ENCODE measurements at places on chromosomes 1 and 21. TPM values are rescaled to one million over a fixed set of nuclear protein-coding genes. Genes with fewer than 3 reads are reported as not detected.

The TINAGL1 gene
- 223 TPM for total RNA-seq

The ARMH1 gene
- 1.1 TPM for total RNA-seq

- no peak for DNase-seq
Observed at GRCh38 chr1:44433209-44433608, 28.2 kb downstream of the RNF220 start.

DNA sequence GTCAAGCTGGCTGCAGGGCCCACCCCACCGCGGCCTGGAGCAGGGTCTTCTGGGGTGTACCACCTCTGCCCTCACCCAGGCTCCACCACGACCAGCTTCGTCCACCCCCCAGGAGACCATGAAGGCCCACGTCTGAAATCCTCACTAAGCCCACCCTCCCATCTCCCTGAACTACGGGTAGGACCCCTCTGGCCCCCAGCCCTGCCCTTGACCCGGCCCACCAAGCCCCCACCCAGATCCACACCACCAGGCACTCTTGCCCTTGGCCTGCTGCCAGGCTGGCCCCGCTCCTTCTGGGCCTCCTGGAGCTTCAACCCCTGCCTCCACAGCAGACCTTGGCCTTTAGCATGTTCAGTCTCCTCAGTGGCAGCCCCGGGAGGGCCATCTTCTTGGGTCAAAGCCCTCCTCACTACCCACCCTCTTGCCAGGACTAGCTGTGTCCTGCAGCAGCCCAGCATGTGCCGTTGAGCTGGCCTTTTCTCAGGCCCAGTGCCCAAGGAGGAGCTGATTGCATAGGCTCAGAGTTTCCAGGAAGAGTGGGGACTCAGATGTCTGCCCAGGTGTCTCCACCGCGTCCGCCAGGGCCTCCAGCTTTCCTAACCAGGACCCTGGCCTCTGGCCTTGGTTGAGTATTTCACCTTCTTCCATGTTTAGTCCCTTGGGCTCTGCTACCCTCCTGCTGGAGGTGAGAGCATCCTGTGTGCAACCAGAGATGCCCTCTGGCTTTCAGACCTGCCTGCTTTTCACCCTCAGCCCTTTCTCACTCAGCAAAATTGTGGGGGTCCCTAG lies 17.7 kb upstream of the SAMD11 start:
- DNase-seq, result peak; percentile 16

The OR2G6 gene
- not detected for total RNA-seq

- no peak for DNase-seq
Observed at GRCh38 chr1:241934201-241934848, 23.2 kb upstream of the BECN2 start.

The TMEM54 gene
- 14.2 TPM for total RNA-seq

The TACSTD2 gene
- total RNA-seq, result 0.16 TPM

The CSMD2 gene
- 0.14 TPM for total RNA-seq

GRCh38 chr1:173549813-173550212 lies 53.1 kb downstream of the SLC9C2 start:
- no peak for DNase-seq

DNA sequence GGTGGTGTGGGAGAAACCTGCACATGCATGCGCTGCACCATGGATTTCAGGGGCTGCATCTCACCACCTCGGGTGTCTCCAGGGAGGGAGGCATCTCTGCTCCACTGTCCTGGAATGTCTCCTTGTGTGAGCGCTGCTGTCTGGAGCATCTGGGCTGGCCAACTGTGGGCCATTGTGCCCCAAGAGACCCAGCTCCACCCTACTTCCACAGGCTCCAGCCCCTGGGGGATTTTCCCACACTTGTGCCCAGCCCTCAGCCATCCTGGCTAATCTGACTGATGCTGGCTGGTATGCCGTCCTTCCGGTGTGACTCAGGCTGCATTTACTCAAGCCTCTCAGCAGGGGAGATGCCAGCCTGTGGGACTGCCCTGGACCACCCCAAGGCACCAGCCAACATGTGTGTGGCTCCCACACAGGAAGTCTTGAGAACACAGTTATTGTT lies 62.0 kb downstream of the TRIM11 start:
- DNase-seq, result peak; percentile 7

The COQ8A gene
- 357 TPM for total RNA-seq

GRCh38 chr1:87513255-87513654 lies 184.6 kb downstream of the LMO4 start:
- DNase-seq, result no peak

- DNase-seq, result no peak
Observed at GRCh38 chr1:204286831-204287421, 72.8 kb downstream of the PLEKHA6 start.

DNA sequence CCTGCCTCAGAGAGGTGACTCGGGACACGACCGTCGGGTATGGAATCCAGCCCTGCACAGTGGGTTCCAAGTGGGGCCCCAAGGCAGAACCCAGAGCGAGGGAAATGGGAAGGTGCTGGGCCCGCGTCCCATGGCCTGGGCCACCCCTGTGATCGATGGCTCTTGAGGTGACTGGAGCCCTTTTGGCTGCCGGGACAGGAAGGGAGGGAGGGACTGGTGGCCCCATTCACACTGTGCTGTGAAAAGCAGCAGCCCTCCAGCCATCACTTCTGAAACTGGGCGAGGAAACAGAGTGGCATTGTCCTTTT lies 110.4 kb upstream of the IFFO2 start:
- DNase-seq, result no peak

The TFF2 gene
- not detected for total RNA-seq

DNA sequence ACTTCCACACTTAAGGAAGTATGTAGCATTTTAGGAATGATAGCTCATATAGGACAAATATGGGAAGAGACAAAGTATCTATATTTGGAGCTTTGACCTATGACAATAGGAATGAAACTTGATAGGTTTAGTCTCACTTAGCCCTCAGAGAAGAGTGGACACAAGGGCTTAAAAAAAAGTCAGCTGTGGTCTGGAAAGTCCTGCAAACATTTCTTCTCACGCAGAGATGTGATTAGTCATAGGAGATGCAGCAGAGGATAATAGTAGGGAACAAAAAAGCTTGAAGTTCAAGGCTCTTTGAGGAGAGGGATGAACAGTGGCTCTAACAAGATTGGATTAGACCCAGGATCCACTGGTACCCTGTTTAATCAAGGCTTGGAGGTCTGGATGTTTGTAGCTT lies 14.8 kb upstream of the RNF220 start:
- DNase-seq, result no peak

The MAP3K21 gene
- total RNA-seq, result 0.41 TPM

DNA sequence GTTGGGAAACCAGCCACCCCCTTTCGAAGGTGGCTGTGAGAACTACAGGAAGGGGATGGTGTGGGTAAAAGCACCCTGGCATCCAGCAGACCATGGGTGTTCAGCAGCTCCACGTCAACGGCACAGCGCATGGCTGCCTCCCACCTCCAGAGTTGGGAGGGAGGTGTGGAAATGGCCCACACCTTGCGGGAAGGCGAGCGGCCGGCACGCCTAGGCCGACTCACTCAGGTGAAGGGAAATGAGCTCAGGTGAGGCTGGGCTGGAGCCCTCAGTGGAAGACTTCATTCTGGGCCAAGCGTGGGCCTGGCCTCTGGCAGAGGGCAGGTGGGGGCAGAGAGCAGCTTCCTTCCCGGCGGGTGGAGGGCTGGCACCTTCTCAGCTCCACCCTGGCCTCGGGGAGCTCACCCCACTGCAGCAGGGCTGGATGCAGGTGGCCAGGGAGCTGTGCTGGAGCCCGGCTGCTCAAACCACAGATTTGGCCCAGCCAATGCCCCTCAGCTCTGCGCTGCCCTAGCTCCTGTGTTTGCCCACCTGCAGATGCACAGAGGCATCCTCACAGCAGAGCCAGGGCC lies 24.8 kb upstream of the ALDH4A1 start:
- DNase-seq, result no peak

The JAM2 gene
- 23.7 TPM for total RNA-seq

The STPG1 gene
- total RNA-seq, result 4.9 TPM

DNA sequence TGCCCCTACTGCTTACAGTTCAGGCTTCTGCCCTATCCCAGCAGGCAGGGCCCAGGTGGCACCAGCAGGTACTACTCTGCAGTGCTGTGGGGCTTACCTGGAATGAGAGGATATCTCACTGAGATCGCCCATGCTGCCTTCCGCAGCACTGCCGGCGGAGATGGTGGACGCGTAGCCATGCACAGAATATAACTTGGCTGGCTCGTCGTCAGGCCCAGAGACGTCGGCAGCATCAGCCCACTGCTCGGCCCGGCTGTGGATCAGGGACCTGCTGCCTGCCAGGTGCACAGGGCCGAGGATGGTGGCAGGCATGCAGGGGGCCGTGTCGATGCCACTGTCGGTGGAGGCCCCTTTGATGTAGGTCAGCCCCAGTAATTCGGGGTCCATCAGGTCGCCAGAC lies 190.9 kb downstream of the SIPA1L2 start:
- no peak for DNase-seq

The LIPI gene
- total RNA-seq, result not detected

DNA sequence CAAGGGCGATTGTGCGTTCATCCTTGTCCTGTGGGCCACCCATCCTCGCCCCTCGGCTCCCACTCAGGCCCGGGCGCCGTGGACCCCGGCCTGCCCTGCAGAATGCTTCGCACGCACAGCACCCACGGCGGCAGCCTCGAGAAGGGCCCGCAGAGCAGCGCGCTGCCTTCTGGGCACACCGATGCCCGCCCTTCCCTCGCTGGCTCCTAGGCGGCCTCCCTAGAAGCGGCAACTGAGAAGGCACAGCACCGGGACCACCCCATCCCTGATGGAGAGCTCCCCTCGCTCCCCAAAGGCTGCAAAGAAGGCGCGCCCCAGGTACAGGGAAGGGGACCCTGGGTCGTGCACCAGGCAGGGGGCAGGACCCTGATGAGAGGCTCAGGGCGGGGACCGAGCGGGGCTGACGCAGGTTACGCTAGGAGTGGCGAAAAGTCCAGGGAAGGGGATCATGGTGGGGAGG lies 971 bp downstream of the CAPZB start:
- no peak for DNase-seq

DNA sequence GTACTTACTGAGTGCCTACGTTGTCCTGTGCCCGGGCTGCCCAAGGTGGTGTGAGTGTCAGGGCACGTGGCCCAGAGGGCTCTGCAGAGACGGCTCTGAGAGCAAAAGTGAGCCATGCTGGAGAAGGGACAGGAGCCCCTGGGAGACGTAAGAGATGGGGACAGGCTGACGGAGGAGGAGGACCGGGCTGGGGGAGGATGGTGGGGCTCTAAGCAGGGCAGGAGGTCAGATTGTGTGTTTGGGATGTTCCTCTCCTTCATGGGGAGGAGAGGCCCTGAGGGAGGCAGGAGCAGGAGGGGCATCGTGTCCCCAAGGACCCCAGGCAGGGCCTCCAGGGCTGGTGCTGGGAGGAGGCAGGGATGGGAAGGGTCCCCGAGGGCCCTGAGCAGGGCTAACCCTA lies 158.9 kb downstream of the PCBP3 start:
- DNase-seq, result no peak

GRCh38 chr21:33648555-33648954 lies 6.3 kb downstream of the ITSN1 start:
- DNase-seq, result no peak

The ANXA9 gene
- 0.14 TPM for total RNA-seq

GRCh38 chr1:14625572-14625971 lies 27.1 kb downstream of the KAZN start:
- DNase-seq, result no peak

DNA sequence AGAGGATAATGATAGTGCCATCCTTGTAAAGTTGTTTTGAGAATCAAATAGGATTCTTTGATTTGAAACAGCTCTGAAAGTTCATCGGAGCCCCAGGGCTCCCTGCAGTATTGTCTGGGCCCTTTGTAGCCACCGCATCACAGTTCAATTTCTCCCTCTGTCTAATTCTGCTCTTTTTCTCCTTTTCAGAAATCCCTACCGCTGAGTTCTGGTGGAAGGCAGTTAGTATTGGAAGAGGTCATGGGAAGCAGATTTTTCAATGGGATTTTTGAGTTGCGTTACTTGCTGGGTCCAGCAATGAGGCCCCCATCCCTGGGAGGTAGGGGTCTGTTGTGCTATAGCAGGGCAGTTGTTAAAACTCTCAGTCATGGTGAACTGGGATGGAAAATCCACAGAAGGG lies 101.0 kb upstream of the DISP3 start:
- no peak for DNase-seq

- no peak for DNase-seq
Observed at GRCh38 chr1:41720861-41721410, 197.8 kb downstream of the HIVEP3 start.

GRCh38 chr21:20603236-20603635 lies 395.0 kb upstream of the NCAM2 start:
- no peak for DNase-seq

The DUSP23 gene
- 15.0 TPM for total RNA-seq

- no peak for DNase-seq
Observed at GRCh38 chr21:15063081-15063813, 1.6 kb downstream of the NRIP1 start.

DNA sequence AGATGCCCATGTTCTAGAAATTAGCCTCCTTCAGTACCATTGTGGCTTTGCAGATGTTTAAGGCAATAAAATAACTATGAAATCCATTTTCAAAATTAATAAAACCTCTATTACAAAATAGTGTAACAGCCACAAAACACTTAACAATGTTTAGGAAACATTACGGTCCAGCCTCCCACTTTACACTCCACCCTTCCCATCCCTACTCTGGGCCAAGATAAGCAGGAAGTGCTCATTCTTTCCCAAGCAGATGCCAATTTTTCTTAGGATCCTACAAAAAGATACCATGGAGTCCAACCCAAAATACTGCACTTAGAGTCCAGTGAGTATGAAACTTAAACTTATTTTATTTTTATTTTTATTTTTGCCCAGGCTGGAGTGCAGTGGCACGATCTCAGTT lies 150.8 kb downstream of the NR5A2 start:
- DNase-seq, result no peak

The PIGM gene
- 2.5 TPM for total RNA-seq
